Activated B cell treated with CpG ODN at 0.5 μM for 24 hours (primary cell): ENCODE measurements at places on chromosomes 1 and 21.

DNA sequence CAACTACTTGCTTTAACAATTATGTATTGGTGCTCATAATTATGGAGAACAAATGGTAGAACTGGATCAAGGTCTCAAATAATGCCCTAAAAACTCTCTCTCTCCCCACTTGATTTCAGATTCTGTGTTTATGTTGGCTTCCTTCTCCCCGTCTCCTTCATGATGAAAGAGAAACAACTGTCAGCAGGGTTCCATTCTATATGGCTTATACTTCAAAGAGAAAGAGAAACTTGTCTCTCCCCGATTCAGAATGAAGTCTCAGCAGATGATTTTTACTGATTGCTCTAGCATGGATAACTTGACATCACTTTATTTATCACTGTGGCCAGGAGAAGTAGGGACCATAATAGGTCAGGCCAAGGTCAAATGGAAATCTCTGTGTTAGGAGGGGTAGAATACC lies 575.6 kb downstream of the AGBL4 start:
- no peaks in the 10 kb centered on the region for H3K4me1 ChIP-seq
- no peak for DNase-seq
- no peak overlapping the region for H3K27ac ChIP-seq
- no peak overlapping the region for H3K4me3 ChIP-seq

DNA sequence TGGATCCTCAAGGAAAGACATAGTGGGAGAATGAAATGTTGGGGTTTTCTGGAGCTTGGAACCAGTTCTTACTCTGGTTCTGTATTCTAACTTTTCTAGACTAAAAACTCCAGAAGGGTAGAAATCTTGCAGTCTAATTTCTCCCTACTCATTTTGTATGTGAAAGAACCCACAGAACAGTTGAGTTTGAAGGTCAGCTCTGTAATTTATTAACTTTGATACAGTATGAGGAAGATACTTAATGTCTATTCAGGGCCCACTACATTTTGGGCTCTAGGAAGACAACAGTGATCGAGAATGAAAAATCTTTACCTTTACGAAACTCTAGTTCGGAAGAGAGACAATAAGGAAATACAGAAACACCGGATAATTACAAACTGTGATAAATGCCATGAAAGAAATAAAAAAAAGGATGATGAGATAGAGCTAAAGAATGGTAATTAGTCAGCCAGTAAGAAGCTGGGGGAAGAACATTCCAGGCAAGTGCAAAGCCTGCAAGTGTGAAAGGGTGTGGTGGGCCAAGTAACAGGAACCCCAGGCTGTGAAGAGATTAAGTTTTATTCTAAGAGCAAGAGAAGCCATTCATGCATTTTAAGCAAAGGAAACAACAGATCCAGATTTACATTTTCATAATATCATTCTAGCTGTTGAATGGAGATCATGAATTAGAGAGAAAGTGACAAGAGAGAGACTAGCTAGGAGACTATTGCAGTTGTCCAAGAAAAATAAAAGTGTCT lies 159.9 kb upstream of the HMCN1 start:
- H3K36me3 ChIP-seq = peaks cover 3% of the 10 kb centered on the region
- no peak for DNase-seq
- H3K27ac ChIP-seq = peak overlapping the region; percentile 56
- no peaks in the 10 kb centered on the region for H3K27me3 ChIP-seq
- H3K4me1 ChIP-seq = peaks cover 22% of the 10 kb centered on the region

DNA sequence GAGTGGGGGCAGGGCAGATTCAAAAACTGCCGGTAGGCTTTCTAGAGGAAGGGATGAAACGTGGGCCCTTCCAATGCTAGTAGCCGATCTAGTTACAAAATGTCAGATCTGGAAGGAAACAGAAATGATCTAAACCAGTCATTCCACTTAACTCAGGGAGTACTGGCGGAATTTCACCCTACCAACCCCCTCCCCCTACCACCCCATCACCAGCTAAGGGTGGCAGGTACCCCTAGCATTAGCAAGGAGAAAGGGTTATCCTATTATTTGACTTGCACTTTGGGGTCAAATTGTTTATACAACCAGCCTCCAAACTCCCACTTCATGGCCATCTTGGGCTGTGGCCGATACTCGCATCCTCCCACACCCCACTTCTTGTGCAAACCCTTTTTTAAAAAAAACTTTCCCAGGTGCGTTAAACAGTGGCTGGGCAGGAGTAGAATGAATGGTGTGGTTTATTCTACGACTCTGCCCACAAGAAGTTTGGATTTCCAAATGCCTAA lies 644 bp upstream of the MRPL24 start:
- H3K4me1 ChIP-seq = peaks cover 37% of the 10 kb centered on the region
- no peak for DNase-seq
- H3K27me3 ChIP-seq = no peaks in the 10 kb centered on the region
- peaks cover 72% of the 10 kb centered on the region for H3K36me3 ChIP-seq
- peak overlapping the region; percentile 98 for H3K4me3 ChIP-seq

GRCh38 chr1:51314974-51315373 lies 15.4 kb downstream of the TTC39A start:
- no peak overlapping the region for H3K27ac ChIP-seq
- no peaks in the 10 kb centered on the region for H3K36me3 ChIP-seq
- DNase-seq = no peak
- H3K4me3 ChIP-seq = no peak overlapping the region

DNA sequence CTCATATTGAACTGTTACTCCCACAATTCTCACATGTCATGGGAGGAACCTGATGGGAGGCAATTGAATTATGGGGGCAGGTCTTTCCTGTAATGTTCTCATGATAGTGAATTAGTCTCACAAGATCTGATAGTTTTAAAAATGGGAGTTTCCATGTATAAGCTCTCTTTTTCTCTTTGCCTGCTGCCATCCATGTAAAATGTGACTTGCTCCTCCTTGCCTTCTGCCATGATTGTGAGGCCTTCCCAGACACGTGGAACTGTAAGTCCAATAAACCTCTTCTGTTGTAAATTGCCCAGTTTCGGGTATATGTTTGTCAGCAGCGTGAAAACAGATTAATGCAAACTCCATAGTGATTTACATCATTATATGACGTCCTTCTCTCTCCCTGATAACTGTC lies 759.7 kb upstream of the RGS18 start:
- H3K27me3 ChIP-seq = no peaks in the 10 kb centered on the region
- no peaks in the 10 kb centered on the region for H3K36me3 ChIP-seq
- H3K4me3 ChIP-seq = no peak overlapping the region
- no peaks in the 10 kb centered on the region for H3K4me1 ChIP-seq
- H3K27ac ChIP-seq = no peak overlapping the region

GRCh38 chr1:178752891-178753290 lies 27.8 kb downstream of the RALGPS2 start:
- DNase-seq = no peak
- H3K27me3 ChIP-seq = no peaks in the 10 kb centered on the region
- no peak overlapping the region for H3K4me3 ChIP-seq
- peaks cover 84% of the 10 kb centered on the region for H3K36me3 ChIP-seq

- H3K27ac ChIP-seq = no peak overlapping the region
- no peaks in the 10 kb centered on the region for H3K27me3 ChIP-seq
- no peaks in the 10 kb centered on the region for H3K36me3 ChIP-seq
These were observed 57.0 kb downstream of the PTGER3 start for GRCh38 chr1:70990469-70991253.

DNA sequence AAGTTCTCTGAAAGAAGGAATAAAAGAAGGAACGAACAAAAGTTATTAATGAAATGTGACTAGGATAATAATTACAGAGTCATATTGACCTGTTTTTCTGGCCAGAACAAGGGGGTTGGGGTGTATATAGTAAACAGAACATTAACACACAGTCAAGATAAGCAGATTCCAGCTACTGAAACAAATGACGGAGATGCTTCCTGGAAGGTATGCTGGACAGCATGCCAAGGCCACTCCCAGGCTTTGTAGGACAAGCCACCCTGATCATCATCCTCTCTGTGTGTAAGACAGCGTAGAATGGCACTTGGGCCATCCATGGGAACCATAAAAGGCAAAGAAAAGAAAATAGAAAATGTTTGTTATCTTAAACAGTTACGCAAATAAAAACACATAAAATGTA lies 120.7 kb downstream of the TGFBR3 start:
- no peak for DNase-seq
- H3K36me3 ChIP-seq = no peaks in the 10 kb centered on the region
- H3K27me3 ChIP-seq = no peaks in the 10 kb centered on the region
- no peak overlapping the region for H3K27ac ChIP-seq
- H3K4me3 ChIP-seq = no peak overlapping the region

DNA sequence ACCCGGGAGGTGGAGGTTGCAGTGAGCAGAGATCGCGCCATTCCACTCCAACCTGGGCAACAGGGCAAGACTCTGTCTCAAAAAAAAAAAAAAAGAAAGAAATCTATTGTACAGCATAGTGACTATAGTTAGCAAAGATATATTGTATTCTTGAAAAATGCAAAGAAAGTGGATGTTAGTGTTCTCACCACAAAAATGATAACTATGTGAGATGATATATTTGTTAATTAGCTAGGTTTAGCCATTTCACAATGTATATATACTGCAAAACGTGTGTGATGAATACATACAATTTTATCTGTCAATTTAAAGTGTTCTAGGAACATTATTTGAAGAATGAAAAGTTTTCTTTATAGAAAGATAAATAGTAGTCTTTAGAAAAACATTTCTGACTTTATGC lies 179.9 kb downstream of the AK5 start:
- no peak overlapping the region for H3K27ac ChIP-seq
- DNase-seq = no peak
- H3K4me3 ChIP-seq = no peak overlapping the region
- H3K27me3 ChIP-seq = peaks cover 5% of the 10 kb centered on the region
- H3K4me1 ChIP-seq = no peaks in the 10 kb centered on the region

GRCh38 chr1:150619576-150620509 lies 9.6 kb downstream of the ENSA start:
- peaks cover 39% of the 10 kb centered on the region for H3K4me1 ChIP-seq
- peaks cover 68% of the 10 kb centered on the region for H3K36me3 ChIP-seq
- no peaks in the 10 kb centered on the region for H3K27me3 ChIP-seq
- peak overlapping the region; percentile 59 for H3K27ac ChIP-seq

DNA sequence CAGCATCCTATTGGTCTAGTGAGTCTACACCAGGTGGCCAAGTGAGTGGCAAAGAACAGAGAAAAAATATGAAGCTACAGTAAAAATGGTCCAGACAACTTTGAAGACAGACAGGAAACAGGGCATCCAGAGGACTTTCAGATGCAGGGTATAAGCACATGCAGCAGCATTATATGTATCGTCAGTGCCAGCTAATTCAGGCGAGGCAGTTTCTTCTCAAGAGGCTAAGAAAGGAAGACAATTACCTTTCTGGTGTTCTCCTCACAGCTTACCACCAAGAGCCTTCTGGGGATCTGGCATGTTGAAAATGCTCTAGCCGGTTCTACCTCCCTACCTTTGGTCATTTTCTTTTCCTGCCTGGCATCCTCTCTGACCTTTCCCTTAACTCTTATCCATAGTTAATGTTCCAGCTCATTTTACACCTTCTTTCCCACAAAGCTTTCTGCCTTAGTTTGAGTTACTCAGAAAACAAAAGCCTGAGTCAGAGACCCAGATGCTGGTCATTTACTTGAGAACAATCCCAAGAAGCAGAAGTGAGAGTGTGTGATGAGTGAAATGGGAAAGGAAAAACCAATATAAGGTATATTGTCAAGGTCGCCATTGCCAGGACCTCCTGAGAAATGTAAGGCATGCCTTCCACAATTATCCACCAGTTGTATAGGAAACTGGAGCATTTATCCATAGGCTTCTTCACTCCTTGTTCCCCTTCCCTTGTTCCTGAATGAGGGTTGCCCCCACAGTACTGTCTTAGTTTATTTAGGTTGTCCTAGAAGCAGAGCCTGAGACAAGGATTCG lies 444.1 kb downstream of the PLPP3 start:
- H3K27ac ChIP-seq = peak overlapping the region; percentile 13
- no peak for DNase-seq
- H3K4me1 ChIP-seq = peaks cover 42% of the 10 kb centered on the region

DNA sequence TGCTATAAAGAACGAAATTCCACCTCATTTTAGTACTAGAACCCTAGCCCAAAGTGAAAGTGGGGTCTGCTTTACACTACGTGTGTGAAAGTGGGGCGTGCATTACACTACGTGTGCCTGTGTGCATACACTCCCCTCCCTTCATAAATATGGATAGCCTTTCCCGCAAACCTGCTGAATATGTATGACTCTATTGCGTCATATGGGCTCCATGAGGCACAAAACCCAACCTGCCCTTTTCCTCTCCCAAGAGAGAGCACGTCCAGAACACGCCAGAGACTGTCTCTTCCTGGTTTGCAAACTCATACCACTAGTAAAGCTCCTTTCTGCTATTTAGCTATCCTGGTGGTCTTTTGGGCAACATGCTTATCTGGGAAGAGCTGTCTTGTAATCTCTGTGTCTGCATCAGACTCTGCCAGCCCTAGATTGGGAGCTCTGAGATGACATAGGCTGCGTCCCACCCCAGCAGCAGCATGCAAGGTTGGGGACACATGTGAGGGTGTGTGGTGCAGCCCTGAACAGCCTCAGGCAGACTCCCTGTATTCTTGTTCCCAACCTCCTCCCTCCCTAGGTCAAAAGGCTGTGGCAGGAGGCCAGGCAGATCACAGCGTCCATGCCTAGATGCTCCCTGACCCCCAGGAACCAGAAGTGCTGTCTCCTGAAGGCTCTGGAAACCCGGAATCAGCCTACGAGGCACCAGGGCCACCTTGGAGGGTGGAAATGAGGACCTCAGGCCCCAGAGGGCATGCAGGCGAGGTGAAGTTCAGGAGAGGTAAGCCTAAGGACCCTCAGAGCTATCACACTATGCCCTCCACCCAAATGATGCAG lies 12.3 kb upstream of the PADI1 start:
- peaks cover 19% of the 10 kb centered on the region for H3K4me1 ChIP-seq
- no peak overlapping the region for H3K27ac ChIP-seq
- no peaks in the 10 kb centered on the region for H3K27me3 ChIP-seq
- H3K36me3 ChIP-seq = no peaks in the 10 kb centered on the region
- no peak for DNase-seq
- no peak overlapping the region for H3K4me3 ChIP-seq

- no peak overlapping the region for H3K27ac ChIP-seq
- DNase-seq = no peak
- no peaks in the 10 kb centered on the region for H3K36me3 ChIP-seq
- H3K4me1 ChIP-seq = no peaks in the 10 kb centered on the region
- no peak overlapping the region for H3K4me3 ChIP-seq
- H3K27me3 ChIP-seq = no peaks in the 10 kb centered on the region
These were observed 207.0 kb downstream of the TTLL7 start for GRCh38 chr1:83791821-83792437.

DNA sequence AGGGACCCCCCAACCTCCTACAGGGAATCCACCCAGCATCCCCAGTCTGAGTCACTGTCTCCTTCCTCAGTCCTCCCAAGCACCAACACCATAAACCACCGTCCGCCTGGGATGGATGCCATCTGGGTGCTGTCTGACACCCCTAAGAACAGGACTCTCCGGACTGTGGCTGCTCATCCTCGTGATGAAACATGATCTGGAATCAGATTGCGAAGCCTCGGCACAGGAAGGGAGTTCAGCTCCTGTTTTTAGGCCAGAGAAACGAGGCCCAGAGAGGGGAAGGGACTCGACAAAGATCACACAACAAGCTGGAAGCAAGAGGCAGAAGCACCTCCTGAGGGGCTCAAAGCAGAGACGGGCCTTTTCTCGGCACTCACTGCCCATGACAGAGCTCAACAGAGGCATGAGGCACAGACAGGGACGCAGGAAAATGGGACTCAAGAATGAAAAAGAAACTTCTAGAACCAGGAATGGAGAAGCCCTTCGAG lies 8.4 kb downstream of the KCNN3 start:
- DNase-seq = no peak
- no peaks in the 10 kb centered on the region for H3K36me3 ChIP-seq
- no peak overlapping the region for H3K27ac ChIP-seq

GRCh38 chr1:170495006-170495405 lies 37.0 kb upstream of the GORAB start:
- H3K4me3 ChIP-seq = no peak overlapping the region
- DNase-seq = no peak
- H3K4me1 ChIP-seq = no peaks in the 10 kb centered on the region
- H3K36me3 ChIP-seq = no peaks in the 10 kb centered on the region
- H3K27me3 ChIP-seq = peaks cover 4% of the 10 kb centered on the region
